Stimulated activated CD8-positive, alpha-beta memory T cell treated with anti-CD3 and anti-CD28 coated beads, Interleukin-2, amount 100 ng/mL, for 1 hour (primary cell): ENCODE measurements at places on chromosomes 5 and 9.

- no peak for DNase-seq
These were observed 15.8 kb downstream of the MCIDAS start for GRCh38 chr5:55211184-55211874.

GRCh38 chr5:56735849-56736641 is 79.3 kb upstream of the MAP3K1 start:
- no peak for DNase-seq

DNA sequence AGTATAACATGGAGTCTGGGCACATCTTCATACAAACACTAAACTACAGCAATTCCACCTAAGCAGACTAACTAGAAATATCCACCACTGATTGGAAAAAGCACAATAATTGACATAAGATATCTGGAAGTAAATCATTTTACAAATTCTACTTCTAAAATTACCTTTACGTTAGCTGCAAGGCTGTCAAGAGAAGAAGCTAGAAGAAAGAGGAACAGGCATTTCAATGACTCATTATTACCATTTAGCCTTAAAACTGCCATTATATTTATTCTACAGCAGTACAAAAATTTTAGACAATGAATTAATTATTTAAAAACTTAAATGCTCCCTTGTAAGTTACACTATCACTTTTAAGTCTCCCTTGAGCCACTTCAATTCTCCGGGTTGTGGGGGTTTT is 43.4 kb upstream of the PLPP6 start:
- no peak for DNase-seq

DNA sequence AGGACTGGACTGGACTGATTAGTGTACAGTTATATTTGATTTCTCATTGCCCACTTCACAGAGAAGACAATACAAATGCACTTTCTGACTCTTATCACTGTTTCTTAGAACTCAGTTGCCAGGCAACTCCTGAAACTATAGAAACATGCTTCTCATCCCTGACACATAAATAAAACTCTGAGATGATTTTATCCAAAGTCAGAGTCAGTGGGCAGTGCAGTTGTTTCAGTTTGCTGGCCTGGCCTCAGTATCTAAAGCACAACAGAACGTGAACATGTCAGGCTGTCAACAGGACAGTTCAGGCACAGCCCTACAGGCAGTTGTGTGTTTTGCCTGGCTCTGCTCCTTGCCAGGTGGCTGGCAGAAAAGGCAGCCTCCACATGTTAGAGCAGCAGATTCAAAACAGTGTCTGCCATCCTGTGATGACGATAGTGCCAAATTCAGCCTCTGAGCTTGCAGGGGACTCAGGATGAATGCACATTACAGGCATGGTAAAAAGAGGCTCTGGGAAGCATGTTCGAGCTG is 65.1 kb upstream of the CCDC152 start:
- DNase-seq = no peak

DNA sequence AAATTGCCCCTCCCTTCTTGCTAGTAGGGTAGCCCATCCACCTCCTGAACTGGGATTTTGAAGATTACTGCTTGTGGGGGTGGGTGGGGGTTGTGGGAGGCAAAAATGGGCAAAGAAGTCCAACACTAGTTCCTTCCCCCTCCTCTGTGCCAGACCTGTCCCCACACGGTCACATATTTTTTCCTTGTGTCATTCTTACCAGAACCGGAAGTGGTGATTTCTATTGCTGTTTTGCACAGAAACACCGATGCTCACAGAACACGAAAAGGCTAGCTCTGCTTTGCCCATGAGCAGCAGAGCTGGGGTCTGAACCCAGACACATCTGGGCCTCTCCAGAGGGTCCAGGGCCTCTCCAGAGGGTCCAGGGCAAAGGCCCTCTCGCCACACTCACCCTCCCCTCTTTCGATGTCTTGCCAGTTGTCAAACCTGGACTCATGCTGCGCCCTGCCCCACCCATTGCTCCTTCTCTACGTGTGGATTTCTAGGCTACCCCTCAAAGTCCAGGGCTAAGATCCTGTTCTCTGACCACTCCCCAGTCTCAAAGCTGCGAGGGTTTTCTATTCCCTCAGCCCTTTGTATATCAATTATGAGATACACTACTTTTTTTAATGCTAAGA is 264.4 kb upstream of the MSX2 start:
- no peak for DNase-seq

DNA sequence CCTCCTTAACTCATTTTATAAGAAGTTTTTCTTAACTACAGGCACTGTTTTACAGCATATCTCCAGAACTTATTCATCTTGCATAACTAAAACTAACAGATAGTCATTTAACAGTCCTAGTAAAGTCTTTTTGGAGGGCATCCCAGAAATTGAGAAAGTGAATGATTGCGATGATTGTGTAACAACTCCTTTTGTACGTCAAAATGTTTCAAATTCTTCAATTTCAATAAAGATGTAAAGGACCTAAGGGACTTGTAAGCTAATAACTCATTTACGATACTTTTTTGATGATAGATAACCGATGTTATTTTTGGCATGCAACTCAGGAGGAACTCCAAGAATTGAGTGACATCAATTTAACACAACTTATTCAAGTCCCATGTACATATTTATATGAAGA is 42.7 kb downstream of the SVEP1 start:
- DNase-seq = no peak

DNA sequence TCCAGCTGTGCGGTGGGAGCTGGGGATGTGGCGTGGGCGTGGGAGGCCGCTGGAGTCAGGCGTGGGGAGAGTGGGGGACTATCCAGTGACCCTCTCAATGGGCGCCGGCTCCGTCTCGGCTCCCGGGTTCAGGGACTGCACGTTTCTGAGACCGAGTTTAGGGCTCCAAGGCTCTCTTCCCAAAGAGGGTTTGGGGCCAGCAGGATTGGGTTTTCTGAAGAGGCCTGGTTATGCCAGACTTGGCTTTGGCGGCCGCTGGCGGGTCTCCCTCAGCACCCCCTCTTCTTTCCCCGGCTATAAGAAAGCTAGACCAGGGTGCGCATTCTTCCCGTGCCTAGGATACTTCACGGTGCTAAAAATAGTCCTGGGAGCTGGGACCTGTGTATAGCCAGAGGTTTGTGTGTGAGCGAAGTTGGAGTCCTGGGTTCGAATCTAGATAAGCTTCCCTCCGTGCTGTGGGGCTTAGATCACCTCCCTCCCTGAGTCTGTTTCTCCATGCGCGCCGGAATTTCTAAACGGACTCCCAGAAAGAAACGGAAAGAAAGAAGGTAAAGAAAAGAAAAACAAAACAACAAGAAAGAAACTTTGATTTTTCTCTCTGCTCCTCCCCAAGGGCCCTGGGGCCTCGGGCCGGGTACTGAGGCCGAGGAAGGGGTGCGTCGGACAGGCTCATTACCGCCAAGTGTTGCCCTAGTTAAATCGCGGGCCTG is 5.0 kb downstream of the HAND1 start:
- no peak for DNase-seq

GRCh38 chr5:3310541-3311261 is 284.9 kb upstream of the IRX1 start:
- no peak for DNase-seq

DNA sequence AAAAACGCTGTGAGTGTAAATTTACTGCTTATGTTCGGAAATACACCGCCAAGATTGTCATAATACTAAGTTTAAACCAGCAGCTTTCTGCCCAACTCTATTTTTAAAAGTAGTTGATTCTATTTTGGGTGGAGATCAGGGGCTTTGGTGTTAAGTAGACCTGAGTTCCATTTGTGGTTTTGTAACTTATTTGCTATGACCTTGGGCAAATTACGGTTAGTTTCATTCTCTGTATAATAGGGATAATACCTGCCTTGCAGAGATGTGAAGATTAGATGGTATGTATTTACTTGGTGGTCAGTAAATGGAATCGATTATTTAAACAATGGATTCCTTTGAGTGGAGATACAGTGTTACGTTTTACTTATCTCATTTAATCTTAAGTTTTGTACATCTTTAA is 1.6 kb downstream of the RAD23B start:
- no peak for DNase-seq

DNA sequence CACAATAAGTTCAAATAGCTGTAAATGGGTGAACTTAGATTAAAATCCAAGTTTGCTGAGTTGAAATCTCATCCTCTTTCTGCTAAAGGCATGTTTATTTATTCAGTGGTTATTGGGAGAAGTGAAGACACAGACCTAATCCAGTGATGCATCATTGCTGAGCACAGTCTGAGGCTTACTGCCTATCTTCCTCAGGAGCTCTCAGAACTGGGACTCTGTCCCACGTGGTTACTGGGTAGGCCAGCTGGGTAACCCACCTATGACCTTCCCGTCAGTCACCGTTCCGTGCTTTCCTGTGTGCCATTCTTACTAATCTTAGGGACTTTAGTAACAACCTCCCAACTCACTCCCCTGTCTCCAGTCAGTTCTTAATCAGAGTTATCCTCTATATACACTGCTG is 226.8 kb upstream of the ATP10B start:
- no peak for DNase-seq

DNA sequence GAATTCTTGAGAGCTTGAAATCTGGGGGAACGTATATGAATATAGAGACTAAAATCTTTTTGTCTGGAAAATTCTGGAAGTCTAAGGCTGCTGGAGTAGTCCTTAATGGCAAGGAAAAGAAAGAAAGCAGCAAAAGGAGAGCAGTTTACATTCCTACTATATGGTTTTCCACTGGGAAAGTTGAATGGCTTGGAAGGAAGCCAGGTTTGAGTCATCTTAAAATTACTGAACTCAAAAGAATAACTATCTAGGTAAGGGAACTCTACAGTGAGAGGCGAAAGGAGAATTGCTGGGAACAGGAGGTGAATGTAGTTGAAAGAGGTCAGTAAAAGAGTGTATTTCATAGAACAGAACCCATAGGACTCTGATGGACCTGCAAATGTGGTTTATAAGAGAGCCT is 258.1 kb upstream of the EDIL3 start:
- no peak for DNase-seq

DNA sequence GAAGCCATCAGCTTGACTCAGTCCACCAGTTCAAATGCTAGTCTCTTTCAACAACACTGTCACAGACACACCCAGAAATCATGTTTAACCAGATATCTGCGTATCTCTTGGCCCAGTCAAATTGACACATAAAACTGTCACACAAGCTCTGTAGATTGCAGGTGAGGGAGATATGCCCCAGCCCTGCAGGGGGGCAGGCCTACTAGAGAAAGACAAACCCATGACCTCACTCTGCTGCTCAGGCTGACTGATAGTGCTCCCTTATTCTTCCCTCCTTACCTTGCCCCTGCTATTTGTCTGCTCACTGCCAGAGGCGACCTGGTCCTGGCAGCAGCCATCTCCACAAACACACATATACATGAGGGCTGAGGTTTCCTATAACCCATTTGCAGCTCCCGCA is 351.3 kb downstream of the DRD1 start:
- DNase-seq = no peak

DNA sequence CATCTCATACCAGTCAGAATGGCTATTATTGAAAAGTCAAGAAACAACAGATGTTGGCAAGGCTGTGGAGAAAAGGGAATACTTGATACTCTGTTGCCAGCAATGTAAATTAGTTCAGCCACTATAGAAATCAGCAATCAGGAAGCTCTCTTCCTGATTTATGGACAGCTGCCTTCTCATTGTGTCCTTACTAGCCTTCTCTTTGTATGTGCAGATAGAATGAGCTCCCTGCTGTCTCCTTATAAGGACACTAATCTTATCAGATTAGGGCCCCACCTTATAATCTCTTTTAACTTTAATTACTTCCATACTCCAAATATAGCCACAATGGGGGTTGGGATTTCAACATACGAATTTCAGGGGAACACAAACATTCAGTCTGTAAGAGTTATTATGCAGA is 38.0 kb downstream of the KCNV2 start:
- DNase-seq = no peak

GRCh38 chr5:117800261-117800660 is 1188.1 kb downstream of the DTWD2 start:
- no peak for DNase-seq

- no peak for DNase-seq
These were observed 75.2 kb upstream of the SPTLC1 start for GRCh38 chr9:92190536-92190790.

DNA sequence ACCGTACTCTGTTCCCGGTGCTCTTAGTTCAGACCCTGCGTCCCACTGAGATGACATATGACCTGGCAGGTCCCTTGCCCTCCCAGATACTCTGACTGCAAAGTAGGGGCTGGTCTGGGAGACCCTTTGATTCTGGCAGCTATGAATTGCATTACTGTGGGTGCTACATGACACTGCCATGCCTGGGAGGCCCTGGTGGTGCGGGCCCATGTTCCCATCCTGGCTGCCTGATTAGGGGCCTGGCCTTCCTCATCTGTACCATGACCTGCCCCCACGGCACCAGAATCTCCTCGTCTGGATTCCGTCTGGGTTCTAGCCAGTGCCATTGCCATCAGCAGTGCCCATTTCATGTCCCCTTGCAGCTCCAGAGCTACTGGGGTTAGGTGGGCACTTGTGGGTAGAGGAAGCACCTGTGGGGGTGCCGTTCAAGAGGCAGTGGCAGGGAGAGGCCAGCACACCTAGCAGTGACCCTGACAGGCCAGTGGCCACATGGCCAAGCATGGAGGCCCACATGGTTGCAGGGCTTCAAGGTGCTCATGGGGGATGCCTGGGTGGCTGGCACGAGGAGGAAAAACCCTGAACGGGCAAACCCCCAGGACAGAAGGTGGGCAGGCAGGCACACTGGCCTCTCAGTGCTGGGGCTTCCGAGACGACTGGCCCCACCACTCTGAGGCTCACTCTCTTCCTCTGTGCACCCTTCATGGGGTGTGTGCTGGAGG is 69.7 kb downstream of the PHF2 start:
- DNase-seq = no peak

DNA sequence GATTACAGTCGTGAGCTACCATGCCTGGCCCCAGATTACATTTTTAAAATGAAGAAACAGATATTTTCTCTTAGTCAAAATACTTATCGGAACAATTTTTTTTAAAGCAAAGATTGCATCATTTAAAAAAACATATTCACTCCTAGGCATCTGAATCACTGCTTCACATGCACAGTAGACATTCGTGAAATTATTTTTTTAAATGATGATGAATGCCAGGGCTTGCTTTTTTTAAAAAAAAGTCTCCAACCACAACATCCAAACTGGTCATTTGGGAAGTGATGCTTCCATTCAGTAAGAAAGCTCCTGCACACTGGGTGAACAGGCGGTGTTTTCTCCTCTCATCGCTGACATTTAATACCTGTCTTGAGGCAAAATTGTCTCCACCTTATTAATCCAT is 223.0 kb upstream of the DMRT1 start:
- no peak for DNase-seq

DNA sequence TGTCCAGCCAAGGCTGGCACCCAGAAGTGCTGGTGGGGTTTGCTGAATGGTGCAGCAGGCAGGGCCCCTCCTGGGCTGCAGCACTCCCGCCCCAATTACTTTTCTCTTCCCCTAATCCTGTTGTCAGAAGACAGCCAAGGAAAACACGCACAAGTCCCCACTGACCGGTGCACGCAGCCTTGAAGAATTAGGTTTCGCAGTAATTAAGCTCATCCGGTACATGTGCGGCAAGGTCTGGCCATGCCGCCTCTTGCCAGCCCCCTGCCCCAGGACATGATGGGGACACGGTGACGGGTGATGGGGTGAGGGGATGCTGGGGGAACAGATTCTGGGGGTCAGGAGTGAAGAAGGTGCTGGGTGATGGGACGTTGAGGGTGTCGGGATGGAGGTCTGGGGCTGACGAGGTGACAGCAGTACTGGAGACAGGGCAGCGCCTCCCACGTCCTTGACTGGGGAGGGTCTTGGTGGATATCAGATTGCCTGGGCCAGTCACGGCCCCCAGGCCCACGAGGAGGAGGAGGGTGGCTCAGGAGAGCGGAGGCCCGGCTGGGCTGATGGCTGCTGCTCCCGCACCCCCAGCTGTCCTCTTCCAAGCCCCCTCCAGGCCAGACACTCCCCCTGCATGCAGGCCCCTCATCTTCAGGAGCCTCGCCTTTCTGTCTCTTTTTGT is 34.9 kb downstream of the BARX1 start:
- DNase-seq = no peak

GRCh38 chr9:92547356-92547755 is 11.6 kb upstream of the ECM2 start:
- DNase-seq = no peak
